Activated CD4-positive, alpha-beta T cell treated with anti-CD3 and anti-CD28 coated beads, Interleukin-10, Interleukin-2, amounts not matched to agents 100 ng/mL and 50 ng/mL, durations not matched to agents 16 hours and 8 hours (primary cell): ENCODE measurements at places on chromosomes 2 and 18.

DNA sequence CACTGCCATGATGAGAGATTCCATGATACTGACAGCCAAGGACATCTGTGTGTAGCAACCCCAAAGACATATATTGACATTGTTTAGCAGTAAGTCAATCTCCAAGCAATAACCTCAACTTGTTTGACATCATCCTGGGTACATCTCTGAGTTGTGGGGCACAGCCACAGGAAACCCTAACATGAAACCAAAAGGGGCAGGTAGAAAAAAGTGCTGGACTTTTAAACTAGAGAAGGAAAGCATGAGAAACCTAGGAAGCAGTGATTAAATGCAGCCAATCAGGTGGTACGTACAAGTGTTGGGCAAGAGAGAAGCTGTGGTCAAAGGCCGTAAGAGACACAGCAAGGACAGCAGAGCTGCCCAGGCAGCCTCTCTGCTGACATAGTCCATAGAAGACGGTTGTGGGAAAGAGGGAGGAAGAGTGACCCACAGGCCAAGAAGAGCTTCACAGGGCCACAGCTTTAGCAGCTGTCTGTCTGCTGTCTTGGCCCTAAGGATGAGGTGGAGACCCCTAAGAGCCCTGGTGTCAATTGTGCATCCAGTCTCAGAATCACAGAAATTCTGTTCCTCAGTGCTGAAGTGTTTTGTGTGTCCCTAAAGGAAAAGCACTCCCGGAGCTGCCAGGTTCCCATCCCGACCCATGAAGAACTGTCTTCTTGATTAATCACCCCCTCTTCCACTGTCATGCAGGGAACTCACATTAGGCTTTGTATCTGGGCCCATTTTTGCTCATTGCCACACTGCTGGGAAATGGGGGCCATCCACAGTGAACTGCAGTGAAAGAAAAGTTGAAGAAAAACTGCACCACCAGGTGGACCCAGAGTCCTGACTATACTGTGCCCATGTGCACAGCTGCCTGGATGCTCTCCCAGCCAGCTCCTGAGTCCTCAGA lies 25.4 kb upstream of the CHN1 start:
- peak; percentile 10 for DNase-seq

- DNase-seq = no peak
Measured at GRCh38 chr2:129957891-129958290, 21.6 kb upstream of the RAB6C start.

GRCh38 chr18:51537487-51537886 lies 340.0 kb upstream of the MEX3C start:
- peak; percentile 8 for DNase-seq

- DNase-seq = no peak
Measured at GRCh38 chr18:37407571-37407970, 158.0 kb downstream of the CELF4 start.

DNA sequence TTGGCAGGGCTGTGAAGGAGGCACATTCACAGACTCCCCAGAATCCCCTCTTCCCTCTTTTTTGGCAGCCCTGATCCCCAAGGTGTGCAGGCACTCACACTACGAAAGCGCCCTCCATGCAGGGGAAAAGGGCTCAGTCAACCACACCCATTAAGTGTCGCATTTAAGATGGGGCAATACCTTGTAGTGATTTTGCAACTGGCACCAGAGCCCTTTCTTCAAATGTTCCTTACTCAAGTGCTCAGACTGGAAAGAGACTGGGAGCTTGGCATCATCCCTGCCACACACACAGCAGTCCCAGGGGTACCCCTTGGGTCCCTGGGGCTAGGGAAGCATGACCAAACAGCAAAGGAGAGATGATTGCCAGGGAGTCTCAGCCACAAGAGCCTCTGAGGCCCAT lies 190.1 kb downstream of the HAUS1 start:
- no peak for DNase-seq

DNA sequence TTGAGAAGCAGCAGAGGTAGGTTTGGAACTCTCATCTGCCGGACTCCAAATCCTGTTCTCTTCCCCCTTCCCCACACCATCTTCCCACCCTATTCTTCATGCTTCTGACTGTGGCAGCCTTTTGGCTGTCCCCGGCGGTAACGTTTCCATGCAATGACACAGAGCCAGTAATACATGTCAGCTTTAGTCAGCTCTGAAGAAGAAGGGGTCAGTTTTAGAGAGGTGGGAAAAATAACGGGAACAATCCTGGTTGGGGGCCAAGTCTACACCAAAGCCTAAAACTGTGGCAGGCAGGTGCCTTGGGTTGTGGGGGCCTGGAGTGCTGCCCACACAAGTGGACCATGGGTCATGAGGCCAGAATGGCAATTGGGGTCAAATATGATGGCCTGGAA lies 106.8 kb downstream of the LPIN1 start:
- no peak for DNase-seq

GRCh38 chr18:62850619-62851306 lies 135.4 kb downstream of the PHLPP1 start:
- no peak for DNase-seq

GRCh38 chr2:100733391-100734187 lies 86.3 kb upstream of the NPAS2 start:
- DNase-seq = no peak

DNA sequence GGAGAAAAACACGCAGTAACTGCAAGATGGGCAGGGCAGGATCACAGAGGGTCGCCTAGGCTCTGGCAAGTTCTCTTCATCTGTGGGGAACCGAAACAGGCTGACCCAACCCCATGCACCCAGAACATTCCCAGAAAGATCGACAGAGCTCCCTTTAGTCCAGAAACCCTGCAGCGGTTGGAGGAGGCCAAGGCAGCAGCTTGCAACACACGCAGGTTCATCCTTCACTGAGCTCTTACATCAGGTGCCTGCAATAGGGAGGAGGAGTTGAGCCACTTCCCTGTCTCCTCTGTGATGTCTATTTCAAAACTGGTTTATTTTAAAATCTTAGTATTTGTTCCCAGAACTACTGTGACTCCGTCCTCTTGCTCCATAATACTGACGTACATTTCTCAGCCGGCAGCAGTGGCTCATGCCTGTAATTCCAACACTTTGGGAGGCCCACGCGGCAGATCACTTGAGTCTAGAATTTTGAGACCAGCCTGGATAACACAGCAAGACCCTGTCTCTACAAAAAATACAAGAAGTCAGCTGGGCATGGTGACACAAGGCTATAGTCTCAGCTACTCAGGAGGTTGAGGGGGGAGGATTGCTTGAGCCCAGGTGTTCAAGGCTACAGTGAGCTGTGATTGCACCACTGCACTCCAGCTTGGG lies 11.5 kb upstream of the SLC11A1 start:
- no peak for DNase-seq

GRCh38 chr2:211141646-211142045 lies 585.2 kb downstream of the CPS1 start:
- no peak for DNase-seq

GRCh38 chr2:98893911-98894321 lies 42.1 kb downstream of the CRACDL start:
- DNase-seq = no peak
